ENCODE measurements at places on chromosomes 1 and 21.
A peak's percentile ranks its signal among the peaks of the same experiment; 100 is the strongest.

GRCh38 chr21:46340998-46341397 is 17.0 kb downstream of the PCNT start:
- DNase-seq = no peak

DNA sequence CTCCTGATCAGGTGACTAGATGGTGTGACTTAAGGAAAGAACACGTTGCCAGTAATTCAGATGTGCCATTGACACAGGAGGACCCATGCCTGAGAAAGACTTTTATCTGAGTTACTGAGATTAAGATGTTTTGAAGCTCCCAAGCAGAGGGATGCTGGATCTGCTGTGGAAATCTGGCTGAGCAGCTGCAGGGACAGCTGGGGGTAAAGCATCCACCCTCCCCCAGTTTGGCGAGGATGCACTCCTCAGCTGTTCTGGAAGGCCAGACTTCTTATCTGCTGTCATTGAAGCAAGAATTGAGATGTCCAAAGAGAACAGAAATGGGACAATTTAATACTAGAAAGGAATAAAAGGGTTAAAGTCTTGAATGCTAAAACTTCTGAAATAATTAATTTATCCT is 25.7 kb downstream of the TTC3 start:
- no peak for DNase-seq

GRCh38 chr1:18798533-18798932 is 60.9 kb downstream of the TAS1R2 start:
- DNase-seq = no peak

- no peak for DNase-seq
Observed at GRCh38 chr1:32754317-32755097, 51.9 kb upstream of the SYNC start.

DNA sequence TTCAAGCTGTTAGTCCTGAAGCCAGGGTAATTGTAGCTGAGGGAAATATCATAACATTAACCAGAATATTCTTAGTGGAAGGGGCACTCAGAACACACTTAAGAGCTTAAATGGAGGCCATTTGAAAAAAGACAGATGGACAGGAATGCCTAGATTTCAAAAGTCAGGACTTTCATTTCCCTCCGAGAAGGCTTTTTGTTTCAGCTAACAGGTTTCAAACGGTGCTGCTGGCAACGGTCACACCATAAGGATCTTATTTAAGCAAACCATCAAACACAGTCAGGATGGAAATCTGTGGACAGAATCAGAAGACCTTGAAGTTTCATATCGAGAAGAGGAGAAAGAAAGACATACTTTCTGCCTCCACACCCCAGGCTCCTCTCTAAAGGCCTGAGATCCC is 70.1 kb downstream of the SLC66A1 start:
- no peak for DNase-seq

DNA sequence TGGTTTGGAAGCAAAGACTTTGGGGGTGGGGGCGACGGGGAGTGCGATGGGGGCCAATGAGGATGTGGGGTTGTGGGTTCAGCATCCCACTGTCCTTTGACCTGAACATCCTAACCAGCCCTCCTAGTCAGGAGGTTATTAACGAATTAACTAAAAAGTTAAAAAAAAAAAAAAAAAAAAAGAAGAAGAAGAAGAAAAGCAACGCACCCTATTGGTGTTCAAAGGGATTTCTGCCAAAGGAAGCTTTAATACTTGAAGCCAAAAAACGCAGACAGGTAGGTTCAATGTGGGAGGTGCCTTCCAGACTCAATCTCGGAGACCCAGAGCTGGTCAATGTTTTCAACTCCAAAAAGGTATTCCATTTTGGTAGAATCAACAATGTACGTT is 2.2 kb downstream of the CLIC6 start:
- DNase-seq = no peak

- DNase-seq = no peak
Observed at GRCh38 chr1:43914576-43915525, 18.8 kb upstream of the ARTN start.

DNA sequence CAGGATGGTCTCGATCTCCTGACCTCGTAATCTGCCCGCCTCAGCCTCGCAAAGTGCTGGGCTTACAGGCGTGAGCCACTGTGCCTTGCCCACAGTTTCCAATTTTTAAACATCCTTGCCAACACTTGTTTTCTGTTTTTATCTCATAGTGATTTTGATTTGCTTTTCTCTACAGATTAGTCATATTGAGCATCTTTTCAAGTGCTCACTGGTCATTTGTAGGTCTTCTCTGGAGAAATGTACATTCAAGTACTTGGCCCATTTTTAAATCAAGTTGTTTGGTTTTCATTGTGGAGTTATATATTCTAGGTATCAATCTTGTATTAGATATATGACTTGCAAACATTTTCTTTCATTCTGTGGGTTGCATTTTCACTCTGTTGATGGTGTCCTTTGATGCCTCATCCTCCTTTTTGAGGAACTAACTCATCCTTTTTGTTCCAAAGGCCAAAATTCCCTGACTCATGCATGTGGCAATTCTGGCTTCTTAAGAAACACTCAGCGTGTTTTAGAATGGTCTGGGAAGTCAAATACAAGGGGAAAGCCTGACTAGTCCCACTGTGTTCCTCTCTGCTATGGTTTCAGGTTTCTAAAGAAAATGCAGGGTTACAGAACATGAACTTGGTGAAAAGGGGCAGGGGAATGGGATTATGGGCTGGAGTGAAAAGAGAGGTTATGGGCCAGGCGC is 37.3 kb downstream of the PTAFR start:
- DNase-seq = no peak

DNA sequence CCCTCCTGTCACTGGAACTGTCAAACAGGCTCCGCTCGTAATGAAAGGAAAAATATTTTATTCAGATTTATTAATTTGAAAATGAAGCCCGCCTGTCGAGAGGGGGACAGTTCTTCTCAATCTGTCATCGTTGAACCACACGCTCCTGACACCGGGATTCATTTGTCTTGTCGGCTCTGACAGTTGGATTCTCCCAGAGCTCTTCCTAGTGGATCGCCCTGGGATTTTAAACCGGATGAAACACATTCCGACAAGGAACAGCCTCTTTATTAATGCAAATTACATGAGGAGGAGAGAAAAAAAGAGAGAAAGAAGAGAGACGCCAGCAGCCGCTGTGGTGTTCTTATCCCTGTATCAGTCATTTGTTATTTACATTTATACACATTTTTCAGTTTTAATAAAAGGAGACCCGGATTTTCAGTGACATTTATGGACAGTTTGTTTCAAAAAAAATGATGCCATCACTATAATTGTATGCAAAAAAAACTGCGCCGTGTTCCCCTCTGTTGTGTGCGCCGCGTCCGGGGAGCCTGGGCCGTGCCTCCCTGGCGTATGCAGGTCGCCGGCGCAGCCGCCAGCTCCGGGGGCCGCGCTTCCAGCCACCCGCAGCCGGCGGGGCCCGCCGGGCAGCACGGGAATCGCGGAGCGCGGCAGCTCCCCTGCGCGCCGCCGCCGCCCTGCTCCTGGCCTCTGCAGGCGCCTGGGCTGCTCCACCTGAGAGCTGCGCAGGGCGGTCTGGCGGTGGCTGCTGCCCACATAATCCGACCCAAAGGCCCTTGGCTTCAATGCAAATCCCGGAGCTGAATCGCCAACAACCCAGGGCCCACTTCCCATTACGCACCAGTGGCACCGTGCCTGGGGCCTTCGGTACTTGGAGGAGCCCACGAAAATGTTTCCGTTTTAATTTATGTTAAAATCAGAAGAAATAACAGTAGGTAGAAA is 237.9 kb upstream of the PBX1 start:
- DNase-seq = peak; percentile 9

- DNase-seq = no peak
Observed at GRCh38 chr1:51819810-51820209, 58.7 kb downstream of the NRDC start.

GRCh38 chr1:98101364-98101763 is 180.5 kb upstream of the DPYD start:
- no peak for DNase-seq

DNA sequence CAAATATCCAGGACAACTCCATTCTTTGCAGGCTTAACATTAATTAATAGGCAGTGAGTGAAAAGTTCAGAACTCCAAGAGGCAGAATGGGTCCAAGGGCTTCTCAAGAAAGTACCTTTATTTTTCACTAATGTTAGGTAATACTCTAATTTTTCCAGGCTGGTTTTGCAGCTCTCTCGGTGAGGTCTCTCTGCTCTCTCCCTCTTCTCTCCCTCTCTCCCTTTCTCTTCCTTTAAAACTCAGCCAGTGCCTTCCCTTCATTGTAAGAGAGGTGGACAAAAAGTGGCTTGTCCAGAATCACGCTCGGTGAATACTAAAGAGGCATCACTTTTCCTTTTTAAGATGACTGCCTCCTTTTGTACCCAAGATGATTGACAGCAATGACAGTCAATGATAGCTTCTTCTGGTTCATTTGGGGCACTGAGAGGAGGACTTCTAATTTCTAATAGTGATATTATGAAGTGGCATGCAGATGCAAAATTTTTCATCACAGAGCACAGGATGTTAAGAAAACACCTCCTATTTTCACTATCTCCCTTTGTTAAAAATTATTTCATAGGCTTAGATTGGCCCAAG is 1.3 kb upstream of the CHI3L1 start:
- no peak for DNase-seq

- no peak for DNase-seq
Observed at GRCh38 chr1:152473887-152474537, 36.6 kb upstream of the LCE5A start.

- no peak for DNase-seq
Observed at GRCh38 chr1:68953311-68953710, 456.4 kb upstream of the DEPDC1 start.

GRCh38 chr1:17134724-17135123 is 15.5 kb upstream of the PADI2 start:
- no peak for DNase-seq

DNA sequence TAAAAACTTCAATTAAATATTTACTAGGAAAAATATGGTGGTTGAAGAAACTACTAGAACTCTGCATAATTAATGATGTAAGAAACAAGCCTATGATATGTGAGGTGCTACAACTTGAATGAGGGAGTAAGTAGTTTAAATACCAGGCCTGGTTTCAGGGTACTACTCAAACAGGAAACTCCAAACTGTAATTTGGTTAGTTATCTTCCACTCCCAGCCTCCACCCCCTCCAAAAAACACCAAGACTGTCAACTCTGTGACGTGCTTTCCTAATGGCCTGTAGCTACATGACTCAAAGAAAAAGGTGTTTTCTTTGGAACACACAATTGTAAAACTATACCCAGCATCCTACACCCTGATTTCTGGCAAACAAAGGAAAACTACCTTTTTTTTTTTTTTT is 55.9 kb upstream of the RCC1 start:
- DNase-seq = no peak

DNA sequence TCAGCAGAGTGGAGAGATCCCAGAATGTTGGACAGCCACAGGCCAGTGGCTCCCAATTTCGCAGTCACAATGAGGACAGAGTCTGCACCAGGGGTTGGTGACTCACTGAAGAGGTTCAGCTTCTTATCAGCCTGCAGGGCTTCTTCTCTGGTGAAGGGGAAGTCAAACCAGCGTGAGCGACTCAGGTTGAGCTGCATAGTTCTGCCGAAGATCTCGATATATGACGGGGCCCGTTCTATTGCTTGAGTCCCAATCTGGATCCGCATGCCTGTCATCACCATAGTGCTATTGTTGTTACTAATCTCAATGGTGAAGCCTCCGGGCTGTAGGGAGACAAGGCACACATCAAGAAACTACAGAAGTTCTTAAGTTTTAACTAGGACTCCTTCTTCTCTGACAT is 58.5 kb downstream of the UBR4 start:
- no peak for DNase-seq

GRCh38 chr1:187092104-187092503 is 263.4 kb downstream of the PLA2G4A start:
- DNase-seq = no peak

GRCh38 chr1:116486424-116486823 is 84.4 kb downstream of the CD58 start:
- DNase-seq = no peak

- no peak for DNase-seq
Observed at GRCh38 chr1:167638064-167638463, 8.0 kb downstream of the RCSD1 start.

Measured in iPS DF 19.7 (cell line).